LHCN-M2 (cell line): ENCODE measurements at places on chromosomes 4 and X.
A peak's percentile ranks its signal among the peaks of the same experiment; 100 is the strongest.

DNA sequence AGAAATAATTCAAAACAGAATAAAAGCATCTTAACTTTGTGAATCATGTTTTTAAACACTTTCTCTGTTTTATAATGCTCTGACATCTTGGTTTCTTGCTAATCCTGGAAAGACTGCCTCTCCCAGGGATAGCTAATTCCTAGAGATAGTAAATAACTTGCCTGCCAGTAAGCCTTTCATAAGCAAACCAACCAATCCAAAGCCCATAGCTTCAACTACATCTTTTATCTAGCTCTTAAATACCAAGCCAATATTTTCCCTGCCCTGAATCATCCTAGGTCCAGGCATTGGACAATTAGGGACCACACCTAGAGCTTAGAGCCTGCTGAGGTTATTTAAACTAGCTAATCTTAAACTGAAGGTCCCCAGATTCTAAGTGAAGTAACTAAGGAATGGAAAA, 223.7 kb upstream of the DIPK2B start:
- DNase-seq = no peak

DNA sequence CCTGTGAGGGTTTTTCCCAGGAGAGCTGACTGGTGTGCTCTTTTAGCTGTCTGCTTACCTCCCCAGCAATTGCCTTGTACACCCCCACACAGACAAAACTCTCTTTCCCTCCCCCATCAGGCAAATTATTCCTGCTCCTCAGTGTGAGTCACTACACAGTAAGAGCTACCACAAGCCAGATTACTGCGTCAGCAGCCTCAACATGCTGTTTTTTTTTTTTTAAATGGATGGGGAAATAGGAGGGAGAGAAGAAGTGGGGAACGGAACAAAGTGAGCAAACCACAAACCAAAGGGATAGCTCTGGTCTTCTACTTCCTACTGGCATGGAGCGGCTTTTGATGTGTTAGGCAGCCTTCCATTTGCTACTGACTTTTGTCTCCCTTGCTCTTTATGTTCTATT, 107.5 kb upstream of the ACSL4 start:
- DNase-seq = peak; percentile 94

- no peak for DNase-seq
Measured at GRCh38 chr4:126768338-126768737, 864.4 kb upstream of the INTU start.

- peak; percentile 67 for DNase-seq
Measured at GRCh38 chr4:145341381-145341780, 140.3 kb upstream of the SMAD1 start.

DNA sequence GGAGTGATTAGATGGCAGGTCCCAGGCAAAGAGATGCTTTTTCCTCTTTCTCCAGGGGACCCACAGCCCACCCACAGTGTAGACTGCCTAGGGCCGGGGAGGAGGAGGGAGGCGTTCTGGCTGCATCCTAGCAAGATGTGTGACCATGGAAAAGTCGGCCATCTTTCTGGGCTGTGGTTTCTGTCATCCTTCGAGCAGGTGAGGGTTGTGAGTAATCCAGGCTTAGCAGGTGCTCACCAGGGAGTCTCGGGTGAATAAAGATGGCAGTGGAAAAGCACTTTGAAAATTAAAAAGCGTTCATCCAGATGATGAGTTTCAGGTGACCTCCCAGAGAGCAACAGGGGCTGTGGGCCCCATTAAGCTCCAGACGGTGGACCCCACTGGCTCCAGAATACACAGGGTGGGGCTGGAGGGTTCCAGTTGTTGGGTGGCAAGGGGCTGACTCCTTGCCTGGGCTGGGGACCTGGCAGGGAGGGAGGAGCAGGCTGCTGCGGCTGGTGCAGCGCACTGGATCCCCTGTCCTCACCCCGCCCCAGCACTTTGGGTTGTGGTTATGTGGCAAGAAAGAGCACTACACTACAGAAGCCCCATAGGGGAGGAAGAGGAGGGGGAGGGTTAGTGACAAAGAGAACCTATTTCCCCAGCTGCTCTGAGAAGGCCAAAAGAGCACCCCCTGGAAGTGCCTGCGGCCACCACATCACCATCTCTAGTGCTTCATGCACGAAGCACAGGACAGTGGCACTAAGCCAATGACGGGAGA, 23.7 kb downstream of the ELF4 start:
- no peak for DNase-seq
